ENCODE measurements at places on chromosomes 2 and 18.

- no peak for DNase-seq
Observed at GRCh38 chr2:113015655-113016054, 10.4 kb downstream of the IL36A start.

- no peak for DNase-seq
Observed at GRCh38 chr2:99734236-99734635, 244.4 kb upstream of the REV1 start.

- DNase-seq: no peak
Observed at GRCh38 chr2:119352357-119352756, 14.3 kb downstream of the C2orf76 start.

DNA sequence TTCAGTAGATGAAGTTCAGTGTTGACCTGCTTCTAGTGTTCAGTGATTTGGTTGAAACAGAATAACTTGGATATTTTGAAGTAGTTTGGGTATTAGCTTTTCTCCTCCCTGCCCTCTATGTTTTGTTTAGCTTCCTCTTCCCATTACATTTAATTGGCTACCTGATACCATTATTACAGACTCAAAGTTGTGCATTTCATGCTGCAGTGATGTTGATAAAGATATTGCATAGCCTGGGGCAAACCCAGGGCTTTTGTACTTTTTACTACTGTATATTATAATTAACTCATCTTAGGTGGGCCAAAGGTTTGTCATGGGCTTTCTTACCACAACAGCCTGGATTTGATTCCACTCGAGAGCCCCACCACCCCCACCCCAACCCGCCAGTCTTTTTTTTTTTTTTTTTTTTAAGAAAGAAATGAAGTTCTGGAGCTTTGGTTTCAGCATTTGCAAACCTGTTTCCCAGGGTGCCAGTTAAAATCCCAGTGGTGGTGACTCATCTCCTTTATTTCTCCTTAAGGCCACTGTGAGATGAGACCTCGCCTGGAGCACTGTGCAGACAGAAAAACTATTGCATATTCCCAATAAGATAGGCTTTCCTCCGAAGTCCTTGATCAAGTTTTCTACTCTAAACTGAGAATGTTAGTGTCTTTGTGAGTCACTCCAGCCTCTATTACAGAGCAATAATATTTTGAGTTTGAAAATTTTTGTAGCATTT, 393.7 kb upstream of the FANCL start:
- DNase-seq: no peak

- DNase-seq: no peak
Observed at GRCh38 chr2:71064754-71065621, 3.5 kb upstream of the NAGK start.

- DNase-seq: no peak
Observed at GRCh38 chr2:67503066-67503795, 106.1 kb downstream of the ETAA1 start.

DNA sequence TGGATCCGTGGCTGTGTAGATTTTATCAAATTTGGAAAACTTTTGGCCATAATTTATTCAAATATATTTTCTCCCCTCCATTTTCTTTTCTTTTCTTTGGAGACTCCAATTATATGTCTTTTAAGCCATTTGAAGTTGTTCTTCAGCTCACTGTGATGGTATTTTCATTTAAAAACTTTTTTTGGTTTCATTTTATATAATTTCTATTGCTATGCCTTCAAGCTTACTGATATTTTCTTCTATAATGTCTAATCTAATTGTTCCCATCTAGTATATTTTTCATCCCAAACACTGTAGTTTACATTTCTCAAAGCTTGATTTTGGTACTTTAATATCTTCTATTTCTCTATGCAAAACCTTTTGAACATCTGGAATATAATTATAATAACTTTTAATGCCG, 72.5 kb downstream of the WDR7 start:
- DNase-seq: no peak

DNA sequence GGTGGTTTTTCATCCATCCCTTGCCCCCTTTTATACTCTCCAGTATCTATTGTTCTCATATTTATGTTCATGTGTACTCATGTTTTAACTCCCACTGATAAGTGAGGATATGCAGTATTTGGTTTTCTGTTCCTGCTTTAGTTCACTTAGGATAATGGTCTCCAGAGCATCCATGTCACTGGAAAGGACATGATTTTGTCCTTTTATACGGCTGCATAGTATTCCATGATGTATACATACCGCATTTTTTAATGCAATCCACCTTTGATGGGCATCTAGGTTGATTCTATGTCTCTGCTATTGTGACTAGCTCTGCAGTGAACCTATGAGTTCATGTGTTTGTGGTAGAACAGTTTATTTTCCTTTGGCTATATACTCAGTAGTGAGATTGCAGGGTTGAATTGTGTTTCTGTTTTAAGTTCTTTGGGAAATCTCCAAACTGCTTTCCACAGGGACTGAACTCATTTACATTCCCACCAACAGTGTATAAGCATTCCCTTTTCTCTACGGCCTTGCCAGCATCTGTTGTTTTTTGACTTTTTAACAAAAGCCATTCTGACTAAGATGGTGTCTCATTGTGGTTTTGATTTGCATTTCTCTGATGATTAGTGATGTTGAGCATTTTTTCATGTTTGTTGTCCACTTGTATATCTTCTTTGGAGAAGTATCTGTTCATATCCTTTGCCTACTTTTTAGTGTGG, 420.2 kb downstream of the THSD7B start:
- no peak for DNase-seq

DNA sequence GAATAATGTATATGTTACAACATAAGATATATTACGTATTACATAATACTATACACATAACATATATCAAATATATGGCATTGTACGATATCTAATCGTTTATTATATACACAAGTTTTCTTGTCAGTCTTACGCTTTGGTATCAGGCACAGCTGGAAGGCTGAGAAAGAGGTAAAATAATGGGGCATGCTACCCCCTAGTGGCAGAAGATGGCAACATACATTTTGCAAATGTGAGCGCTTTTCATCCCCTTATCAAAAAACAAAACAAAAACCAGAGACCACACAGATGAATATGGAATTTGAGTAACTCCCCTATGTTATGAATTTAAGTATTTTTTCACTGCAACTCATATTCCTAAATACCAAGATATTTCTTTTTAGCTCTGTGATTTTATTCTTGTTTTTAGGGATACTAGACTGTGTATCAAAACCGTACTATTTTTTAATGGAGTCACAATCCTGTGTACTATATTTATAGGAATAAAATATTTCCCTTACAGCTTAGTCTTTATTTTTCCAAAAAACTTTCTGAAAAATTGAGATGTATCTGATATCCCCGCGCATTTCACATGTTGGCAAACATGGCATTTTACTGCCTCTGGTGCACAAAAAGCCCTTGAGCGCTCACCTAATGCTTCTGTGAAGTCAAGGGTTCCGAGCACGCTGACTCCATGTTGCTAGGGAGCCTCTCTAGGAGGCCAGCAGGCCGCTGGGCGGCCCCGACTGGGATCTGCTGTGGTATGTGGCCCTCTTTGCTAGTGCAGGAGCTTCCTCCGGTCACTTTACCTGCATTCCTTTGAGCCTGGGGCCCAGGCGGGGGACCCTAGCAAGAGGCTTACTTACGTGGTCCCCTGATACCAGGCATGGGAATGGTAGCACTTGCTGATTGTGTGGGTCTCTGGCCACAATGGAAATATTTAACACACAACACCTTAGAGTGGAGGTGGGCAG, 62.5 kb downstream of the SLC4A3 start:
- DNase-seq: no peak

- no peak for DNase-seq
Observed at GRCh38 chr2:48890454-48891131, 135.1 kb upstream of the LHCGR start.

GRCh38 chr2:10359246-10359645, 56.5 kb downstream of the HPCAL1 start:
- no peak for DNase-seq

GRCh38 chr2:196125596-196125995, 45.8 kb downstream of the STK17B start:
- no peak for DNase-seq

GRCh38 chr18:52602820-52603219, 262.8 kb downstream of the DCC start:
- no peak for DNase-seq

- no peak for DNase-seq
Observed at GRCh38 chr2:157468931-157469708, 25.2 kb upstream of the CYTIP start.

DNA sequence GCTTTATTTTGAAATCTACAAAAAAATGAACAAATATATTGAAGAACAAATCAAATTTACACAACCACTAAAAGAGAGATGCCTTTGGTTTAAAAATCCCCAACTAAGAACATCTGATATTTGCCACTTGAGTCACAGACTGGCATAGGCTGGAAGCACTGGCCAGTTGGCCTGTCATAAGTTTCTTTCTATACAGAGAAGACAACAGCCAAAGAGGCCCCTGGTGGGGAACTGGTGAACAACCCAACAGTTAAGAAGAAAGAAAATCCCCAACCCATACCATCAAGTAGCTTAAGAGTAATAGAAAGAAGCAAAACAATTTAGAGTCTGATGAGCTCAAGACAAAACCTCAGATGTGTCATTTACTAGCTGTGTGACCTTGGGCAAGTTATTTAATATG, 45.5 kb downstream of the OSR1 start:
- DNase-seq: no peak

GRCh38 chr2:96090196-96090926, 26.0 kb downstream of the ADRA2B start:
- no peak for DNase-seq

- DNase-seq: no peak
Observed at GRCh38 chr2:24754985-24755705, 38.0 kb downstream of the PTRHD1 start.

GRCh38 chr2:83063511-83063910, 1395.6 kb downstream of the SUCLG1 start:
- no peak for DNase-seq

GRCh38 chr18:13300796-13301195, 82.2 kb downstream of the LDLRAD4 start:
- no peak for DNase-seq

DNA sequence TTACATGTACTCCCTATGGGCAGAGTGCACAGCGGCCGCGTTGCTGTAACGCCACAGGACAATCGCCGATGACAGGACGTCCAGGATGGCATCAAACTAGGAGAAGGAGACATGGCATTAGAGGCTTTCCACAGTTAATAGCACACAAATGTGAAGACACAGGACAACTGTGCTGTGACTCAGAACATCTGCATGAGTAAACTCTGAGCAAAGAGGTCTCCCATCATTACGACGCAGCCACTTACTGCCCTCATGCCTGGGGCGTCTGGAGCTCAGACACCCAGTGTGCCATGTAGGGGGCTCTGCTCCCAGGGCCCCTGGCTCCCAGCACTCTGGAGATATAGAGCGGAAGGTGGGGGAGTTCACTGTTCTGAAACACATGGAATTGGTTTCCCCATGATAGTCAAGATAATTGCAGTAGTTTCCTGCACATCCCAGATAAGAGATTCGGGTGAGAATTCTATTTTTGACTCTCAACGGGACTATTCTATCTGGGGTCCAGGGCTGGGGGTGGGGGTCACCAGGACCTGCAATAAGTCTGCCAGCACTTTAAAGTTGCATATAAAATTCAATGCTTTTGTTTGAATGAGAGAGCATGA, 168.1 kb downstream of the TMEM163 start:
- no peak for DNase-seq

DNA sequence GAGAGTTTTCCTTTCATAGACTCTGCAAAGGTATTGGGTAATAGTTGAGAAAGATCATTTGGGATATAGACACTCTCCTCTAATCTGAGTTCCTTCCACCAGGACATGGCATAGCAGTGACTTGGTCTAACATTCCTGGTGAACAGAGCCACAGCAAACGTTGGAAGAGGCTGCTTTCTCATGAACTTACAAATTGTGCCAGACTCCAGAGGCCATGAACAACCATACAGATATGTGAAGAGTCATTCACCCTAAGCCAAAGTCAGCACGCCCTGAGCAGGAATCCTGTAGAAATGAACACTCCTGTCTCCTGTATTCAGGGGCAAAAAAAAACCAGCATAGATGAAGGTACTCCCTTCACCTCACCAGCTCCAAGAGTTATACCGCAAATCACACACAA, 152.8 kb downstream of the TMEM18 start:
- DNase-seq: no peak

DNA sequence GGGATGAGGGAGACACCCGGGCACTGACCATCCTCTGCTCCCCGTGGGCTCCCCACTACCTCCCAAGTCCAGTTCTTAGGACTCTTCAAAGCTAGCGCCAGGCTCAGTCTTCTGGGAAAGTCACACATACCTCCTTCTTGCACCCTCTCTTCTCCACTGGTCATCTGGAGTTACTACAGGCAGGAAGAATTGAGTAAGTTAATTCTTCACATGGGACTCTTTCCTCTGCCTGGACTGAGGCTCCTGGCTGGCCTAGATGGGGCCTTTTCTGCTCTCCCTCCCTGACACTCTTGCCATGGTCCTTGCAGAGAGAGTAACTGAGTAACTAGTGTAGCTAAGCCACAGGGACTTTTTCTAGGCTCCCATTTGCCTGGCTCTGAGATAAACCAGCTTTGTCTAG, 96.5 kb upstream of the CELF4 start:
- no peak for DNase-seq

GRCh38 chr2:96580771-96581170, 44.2 kb downstream of the ARID5A start:
- DNase-seq: no peak

GRCh38 chr18:48991676-48992075, 40.9 kb upstream of the SMAD7 start:
- no peak for DNase-seq

DNA sequence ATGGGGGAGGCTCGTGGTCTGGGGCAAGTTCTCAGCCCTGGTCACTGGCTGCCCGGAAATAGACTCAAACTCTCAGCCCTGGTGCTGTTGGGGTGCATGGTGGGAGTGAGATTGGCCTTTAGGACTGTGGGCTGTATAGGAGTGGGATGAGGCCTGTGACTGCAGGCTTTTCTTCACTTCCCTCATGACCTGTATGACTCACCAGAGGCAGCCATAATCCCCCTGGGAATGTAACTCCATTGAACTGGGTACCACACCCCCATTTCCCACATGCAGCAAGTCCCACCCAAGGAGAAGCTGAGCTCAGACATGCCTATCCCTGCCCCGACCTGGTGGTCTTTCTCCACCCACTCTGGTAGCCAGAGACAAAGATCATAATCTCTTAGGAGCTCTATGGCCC, 177.7 kb upstream of the OSR1 start:
- DNase-seq: no peak

DNA sequence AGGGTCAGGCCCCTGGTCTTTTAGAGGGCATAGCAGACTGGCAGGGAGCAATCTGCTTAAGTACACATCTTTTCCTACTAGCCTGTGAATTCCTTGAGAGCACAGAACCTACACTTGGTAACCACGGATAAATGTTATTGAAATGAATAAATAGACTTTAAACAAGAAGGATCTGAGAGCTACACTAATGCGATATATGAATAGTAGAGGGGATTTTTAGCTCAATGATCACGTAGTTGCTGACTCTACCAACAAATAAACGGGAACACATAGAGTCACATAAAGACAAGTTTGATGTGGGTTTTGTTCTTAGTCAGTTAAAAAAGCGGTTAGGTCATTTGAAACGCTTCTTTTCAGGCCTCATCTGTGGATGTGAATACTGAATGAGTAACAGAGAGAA, 290.3 kb upstream of the CCDC68 start:
- DNase-seq: no peak

GRCh38 chr2:141557329-141558095, 573.3 kb downstream of the LRP1B start:
- no peak for DNase-seq

- no peak for DNase-seq
Observed at GRCh38 chr18:48733643-48734253, 194.9 kb downstream of the CTIF start.
